ENCODE measurements at places on chromosomes 16 and 17.

DNA sequence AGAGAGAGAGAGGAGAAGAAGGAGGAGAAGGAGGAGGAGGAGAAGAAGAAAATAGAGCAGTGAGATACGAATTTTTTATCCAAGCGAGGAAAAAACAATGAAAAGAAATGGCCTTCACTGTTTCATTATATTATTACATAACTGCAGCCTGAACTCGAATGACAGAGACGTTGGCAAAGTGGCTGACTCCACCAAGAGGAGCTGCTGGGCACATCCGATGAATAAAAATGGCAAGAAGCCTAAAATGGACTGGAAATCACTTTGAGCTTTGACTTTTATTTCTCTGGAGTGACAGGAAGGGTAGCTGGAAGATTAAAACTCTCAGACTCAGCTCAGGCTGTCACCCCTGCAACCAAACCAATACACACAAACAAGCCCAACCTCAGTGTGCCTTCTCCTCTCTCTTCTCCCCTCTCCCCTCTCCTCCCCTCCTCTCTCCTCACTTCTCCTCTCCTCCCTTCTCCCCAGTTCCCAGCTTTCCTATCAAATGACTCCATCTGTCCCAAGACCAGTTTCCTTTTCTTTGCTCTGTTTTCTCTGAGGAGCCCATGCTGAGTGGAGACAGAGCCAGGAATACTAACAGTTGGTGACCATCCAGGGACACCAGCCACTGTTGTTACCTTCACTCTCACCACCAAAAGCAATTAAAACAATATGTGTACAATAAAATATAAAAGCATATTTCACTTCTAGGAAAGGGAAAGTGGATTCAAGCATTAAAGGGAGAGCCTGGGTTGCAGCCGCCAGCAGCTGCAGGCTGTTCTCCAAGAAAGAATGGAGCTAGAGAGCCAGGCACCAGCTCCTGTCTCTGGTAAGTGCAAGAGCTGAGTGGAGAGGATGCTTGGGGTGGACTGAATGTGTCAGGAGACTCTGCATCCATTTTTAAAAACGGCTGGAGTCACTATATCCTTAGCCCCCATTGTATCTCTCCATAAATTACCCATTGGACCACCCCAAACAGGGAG lies 51.2 kb downstream of the SOX9 start:
- no peak for DNase-seq

- DNase-seq, result no peak
These were observed 229.9 kb upstream of the SDK2 start for GRCh38 chr17:73874008-73874720.

DNA sequence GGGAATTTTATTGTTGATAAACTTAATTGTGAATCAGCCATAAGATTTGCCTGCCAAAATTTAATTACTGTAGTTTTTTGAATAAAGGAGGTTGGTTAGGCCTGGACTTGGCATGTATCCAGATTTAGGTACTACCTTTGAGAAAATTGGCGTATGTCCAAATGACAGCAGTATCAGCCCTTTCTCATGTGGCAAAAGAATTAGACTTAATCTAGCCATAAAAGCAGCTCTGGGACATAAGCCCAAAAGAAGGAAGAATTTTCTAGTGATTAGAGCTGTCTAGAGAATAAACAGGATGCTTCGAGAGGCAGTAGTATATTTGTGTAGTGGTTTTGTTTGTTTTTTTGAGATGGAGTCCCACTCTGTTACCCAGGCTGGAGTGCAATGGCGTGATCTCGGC lies 27.7 kb downstream of the PPM1E start:
- DNase-seq, result no peak

GRCh38 chr17:50843150-50843905 lies 7.9 kb downstream of the WFIKKN2 start:
- no peak for DNase-seq

DNA sequence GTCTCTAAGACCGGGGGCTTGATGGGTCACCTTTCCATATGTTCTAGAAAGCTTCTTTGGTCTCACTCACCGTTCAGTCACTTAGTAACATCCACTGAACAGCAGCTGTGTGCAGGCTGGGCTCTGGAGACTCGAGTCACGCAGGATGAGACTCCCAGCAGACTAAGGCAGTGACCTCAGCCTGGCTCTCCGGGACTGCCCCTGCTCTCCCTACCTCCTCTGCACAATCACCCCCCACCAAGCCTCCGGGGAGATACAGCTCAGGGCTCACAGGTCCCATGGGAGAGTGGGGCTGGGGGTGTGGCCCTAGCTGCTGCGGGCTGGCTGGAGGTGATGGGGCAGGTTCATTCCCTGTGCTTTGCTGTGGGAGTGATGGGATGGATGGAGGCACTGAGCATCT lies 14.1 kb downstream of the FLYWCH2 start:
- DNase-seq, result no peak

GRCh38 chr17:76189247-76189646 lies 48.2 kb upstream of the FOXJ1 start:
- DNase-seq, result no peak

- no peak for DNase-seq
These were observed 274.4 kb upstream of the TOM1L1 start for GRCh38 chr17:54626146-54626703.

DNA sequence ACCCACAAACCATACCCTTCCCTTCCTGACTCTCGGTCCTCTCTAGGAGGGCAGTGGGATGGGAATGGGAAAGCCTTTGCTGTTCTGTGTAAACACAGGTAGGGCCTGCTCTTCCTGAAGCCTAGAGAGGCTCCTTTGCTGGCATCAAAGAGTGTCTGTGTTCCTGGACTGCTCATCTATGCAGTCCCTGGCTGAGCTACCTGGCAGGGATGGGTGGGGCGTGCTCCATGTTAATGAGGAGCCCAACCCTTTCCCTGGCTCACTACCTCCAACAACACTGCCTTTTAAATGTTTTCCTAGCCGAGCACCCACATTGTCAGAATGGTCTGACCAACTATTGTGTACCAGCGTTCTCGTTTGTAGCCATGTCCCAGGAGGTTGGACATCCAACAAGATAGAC lies 26.6 kb upstream of the NAGLU start:
- DNase-seq, result no peak

- no peak for DNase-seq
These were observed 23.3 kb downstream of the PHF12 start for GRCh38 chr17:28928061-28928460.

GRCh38 chr16:9192746-9193145 lies 101.3 kb downstream of the HAPSTR1 start:
- no peak for DNase-seq

DNA sequence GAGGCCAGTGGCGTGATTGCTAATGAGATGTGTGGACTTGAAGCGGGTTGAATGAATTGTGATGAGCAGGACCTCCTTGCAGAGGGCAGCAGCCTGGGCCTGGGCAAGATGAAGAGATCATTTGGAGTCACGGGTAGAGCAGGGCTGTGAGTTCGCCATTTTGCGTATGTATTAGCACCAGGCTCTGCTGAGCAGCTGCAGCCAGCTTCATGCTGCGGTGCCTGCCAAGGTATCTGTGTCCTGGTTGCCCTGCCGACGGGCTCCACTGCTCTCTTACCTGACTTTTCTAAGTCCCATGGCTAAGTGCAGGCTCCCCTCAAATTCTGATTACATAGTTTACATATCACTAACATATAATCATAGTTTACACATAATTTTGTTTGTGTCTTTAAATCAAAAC lies 295.7 kb downstream of the SNX29 start:
- DNase-seq, result no peak

GRCh38 chr16:10870808-10871156 lies 6.2 kb upstream of the CIITA start:
- DNase-seq, result no peak

DNA sequence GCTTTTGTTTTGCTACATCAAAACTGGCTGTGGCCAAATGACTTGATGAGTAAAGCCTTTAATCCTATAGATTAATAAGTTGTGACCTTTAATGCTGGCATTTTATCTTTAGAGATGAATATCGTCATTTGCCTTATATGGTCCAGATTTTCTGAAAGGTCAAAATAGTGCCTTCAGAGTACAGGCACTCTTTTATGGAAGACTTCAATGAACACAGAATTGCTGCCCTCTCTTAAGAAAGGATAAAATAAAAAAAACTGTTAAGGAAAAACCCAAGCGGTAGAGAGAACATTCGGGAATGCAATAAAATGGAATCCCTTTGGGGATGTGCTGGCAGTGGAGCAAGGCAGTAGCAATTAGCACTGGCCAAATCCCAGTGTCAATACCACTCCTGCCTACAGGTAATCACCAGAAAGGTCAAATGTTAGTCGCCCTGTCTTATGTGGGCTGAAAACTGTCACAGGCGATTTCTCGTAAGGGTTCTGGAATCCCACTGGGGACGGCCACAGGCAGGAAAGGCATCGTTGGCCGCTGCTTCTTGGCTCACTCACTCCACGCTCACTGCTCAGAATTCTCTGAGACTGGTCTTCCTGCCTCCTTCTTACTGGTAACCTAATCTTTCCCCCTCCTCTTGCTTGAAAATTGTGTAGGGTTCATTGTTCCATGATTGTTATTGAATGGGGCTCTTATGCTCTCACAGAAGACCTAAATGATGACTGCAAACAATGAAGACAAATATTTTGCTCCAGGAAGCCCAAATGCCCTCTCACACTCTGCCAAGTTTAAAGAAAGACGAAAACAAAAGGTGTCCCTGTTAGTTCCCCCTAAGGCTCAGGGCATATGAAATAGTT lies 45.4 kb upstream of the HSBP1 start:
- DNase-seq, result peak; percentile 54

GRCh38 chr17:54901230-54901822 lies 674 bp downstream of the TOM1L1 start:
- no peak for DNase-seq

DNA sequence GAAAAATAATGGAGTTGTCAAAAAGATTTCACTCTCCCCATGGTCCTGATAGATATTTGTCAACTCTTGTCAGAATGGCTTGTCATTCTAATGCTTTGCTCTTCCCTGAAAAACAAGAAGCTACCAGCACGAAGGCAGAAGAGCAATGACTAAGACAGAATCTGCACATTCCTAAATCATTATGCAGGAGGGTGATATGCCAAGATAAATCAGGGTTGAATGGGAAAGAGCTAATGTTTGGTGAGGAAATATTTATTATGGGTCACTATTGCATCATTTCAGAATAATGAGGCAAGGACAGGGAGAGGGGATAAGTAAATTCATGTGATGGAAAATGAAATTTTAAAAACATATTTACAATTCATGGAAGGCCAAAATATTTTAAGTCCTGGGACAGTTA lies 297.5 kb upstream of the XYLT1 start:
- DNase-seq, result no peak

- no peak for DNase-seq
These were observed 90.5 kb downstream of the AATF start for GRCh38 chr17:37039269-37039668.

GRCh38 chr17:49976163-49976827 lies 7.3 kb downstream of the DLX4 start:
- no peak for DNase-seq

- DNase-seq, result no peak
These were observed 69.9 kb upstream of the CNTNAP4 start for GRCh38 chr16:76207270-76207669.

- DNase-seq, result no peak
These were observed 5.6 kb upstream of the DCAF7 start for GRCh38 chr17:63544467-63545301.

- peak; percentile 23 for DNase-seq
These were observed 4.8 kb upstream of the GAA start for GRCh38 chr17:80096561-80097021.

DNA sequence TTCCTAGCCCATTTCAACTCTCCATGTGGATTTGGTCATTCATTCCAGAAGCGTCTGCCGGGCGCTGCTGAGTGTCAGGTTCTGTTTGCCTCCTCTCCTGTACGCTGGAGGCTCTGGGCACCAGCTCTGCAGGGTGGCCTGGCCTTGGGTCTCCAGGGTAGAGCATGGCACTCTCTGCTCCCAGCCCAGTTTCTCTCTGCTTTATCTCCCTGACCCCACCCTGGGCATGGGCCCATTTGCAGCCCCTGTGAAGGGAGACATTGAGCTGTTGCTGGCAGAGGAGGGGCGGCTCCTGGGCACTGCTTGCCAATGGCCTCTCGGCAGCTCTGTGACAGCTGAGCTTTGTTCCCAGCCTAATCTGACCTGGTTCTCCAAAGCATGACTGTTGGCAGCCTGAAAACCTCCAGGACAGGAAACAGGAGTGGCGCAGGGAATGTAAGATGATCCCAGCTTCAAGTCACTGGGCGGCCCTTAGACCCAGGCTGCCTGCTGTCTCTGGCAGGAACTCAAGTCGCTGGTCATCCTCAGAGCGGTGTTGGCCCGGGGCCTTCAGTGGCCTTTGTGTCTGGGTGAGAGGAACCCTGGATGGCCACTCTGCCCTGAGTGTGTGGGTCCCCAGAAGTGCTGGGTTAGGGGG lies 146.8 kb downstream of the SEC14L1 start:
- peak; percentile 30 for DNase-seq

- DNase-seq, result no peak
These were observed 124.7 kb downstream of the NPIPB5 start for GRCh38 chr16:22635357-22635761.

DNA sequence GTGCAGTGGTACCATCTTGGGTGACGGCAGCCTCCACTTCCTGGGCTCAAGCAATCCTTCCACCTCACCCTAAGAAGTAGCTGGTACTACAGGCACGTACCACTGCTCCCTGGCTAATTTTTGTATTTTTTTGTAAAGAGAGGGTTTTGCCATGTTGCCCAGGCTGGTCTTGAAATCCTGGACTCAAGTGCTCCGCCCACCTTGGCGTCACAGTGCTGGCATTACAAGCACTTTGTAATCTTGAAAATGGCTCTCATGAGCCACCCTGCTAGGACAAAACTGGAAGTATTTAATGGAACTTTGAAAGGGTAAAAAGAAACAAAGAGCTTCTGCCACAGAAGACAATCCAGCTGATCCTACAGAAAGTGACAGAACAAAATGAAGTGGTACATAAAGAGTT lies 9.2 kb downstream of the SUMO2 start:
- DNase-seq, result no peak

DNA sequence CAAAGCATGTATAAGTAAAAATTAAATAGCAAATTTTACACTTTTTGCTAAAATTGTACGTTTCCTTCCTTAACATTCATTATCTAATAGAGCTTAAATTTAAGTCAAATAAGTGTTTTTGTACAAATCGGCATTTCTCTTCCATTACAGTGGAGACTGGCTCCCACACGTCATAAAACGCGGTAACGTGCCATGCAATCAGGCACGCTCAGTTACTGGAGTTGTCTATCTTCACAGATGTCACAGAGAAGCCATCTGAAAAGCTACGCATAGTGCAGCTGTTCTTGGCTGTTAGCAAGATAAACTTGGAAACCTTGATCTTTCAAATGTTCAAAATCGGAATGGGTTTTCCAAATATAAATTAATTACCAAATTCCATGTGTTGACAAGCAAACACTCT lies 165.3 kb downstream of the STX8 start:
- DNase-seq, result no peak

- DNase-seq, result no peak
These were observed 577 bp downstream of the GSPT1 start for GRCh38 chr16:11915114-11915643.

DNA sequence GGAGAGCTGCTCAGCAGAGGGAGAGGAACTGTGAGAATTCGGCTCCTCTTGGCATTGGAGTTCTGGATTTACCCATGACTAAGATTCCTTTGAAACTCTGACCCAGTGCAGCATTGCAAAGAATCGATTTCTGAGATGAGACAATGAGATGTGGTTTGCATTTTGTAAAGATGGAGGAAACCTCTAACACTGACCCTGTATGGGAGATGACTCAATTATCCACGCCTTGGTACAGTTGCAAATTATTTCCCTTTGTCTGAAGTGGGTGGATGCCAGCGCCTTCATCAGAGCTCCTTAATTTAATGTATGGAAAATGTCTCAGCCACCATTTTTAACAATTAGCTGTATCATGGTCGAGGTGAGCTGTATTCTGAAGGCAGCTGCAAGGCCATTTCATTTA lies 53.4 kb downstream of the NUP93 start:
- DNase-seq, result peak; percentile 37
